ENCODE measurements at places on chromosomes 3 and 15.

- DNase-seq, result no peak
Observed at GRCh38 chr3:196546537-196546936, 21.8 kb downstream of the WDR53 start.

GRCh38 chr3:49924683-49925082 lies 4.9 kb downstream of the MON1A start:
- no peak for DNase-seq

DNA sequence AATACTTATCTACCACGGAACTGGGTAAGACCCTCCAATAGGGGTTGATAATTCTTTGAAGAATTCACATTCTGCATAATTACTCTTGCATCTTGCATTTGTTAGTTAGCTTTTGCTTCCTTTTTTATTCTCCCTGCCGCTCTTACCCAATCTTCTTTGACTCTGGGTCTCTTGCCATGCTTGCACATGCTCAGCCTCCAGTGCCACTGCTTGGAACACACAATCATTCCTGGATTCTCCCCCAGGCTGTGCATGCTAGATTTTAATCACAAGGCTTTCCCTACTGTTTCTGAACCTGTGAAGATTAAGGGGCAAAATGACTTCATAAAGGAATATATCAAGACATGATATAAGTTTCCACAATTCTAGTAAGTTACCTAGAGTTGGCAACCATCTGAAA lies 133.1 kb downstream of the IL1RAP start:
- no peak for DNase-seq

DNA sequence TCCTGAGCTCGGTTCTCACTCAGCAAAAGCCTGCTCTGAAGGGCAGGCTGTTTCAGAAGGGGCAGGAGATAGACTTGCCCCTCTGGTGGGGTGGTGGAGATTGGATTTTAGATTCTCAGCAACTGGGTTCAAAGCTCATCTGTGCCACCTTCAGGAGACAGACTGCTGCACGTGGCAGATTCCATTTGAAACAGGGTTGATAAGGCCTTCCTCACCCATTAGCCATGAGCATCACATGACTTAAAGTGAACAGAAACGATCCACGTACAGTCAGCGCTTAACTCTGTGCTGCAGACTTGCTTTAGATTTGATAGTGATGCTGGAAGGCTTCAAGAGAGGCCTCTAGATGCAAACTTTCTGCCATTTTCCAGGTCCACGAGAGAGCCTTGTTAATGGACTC lies 35.0 kb upstream of the MGLL start:
- no peak for DNase-seq

DNA sequence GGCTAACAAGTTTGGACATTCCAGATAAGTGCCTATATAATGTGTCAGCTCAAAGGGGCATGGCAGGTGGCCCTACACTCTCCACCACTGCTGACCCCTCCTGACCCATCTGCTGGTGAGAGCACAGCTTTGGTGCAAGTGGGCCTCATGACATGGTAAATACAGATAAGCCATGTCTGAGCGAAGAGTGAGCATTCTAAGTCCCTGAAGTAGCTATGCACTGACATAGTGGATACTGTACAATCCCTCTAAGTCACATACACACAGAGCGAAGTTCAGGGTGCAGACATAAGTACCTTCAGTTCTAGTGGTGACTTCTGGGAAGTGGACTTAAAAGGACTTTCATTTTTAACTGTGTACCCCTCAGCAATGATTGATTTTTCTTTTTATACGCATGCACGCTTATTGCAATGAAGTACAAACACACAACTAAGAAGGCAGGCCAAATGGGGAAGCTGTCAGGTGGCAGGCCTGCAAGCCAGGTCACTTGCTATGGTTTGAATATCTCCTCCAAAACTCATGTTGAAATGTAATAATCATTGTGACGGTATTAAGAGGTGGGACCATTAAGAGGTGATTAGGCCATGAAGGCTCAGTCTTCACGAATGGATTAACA lies 41.5 kb downstream of the TBC1D2B start:
- no peak for DNase-seq
